ENCODE measurements at places on chromosomes 7 and 10. TPM values are rescaled to one million over a fixed set of nuclear protein-coding genes. Genes with fewer than 3 reads are reported as not detected.

Gene NAT16
- polyA plus RNA-seq: not detected

Gene TMEM236
- 0.19 TPM for polyA plus RNA-seq

Gene EGFR
- polyA plus RNA-seq: 32.1 TPM

Gene ABCB1
- polyA plus RNA-seq: 16.5 TPM

Gene HOXA10
- polyA plus RNA-seq: 160 TPM

Gene SLC13A1
- polyA plus RNA-seq: 25.4 TPM

Gene CDNF
- 4.1 TPM for polyA plus RNA-seq

Gene AKR1B1
- polyA plus RNA-seq: 95.5 TPM

Gene BTBD16
- 1.7 TPM for polyA plus RNA-seq

Gene FIS1
- polyA plus RNA-seq: 161 TPM

Gene BMI1
- polyA plus RNA-seq: 108 TPM

Gene SHTN1
- polyA plus RNA-seq: 21.8 TPM

Gene TCAF2
- polyA plus RNA-seq: 3.7 TPM

Gene EEPD1
- polyA plus RNA-seq: 7.2 TPM

Gene STEAP4
- polyA plus RNA-seq: 0.21 TPM

Gene PRR15
- 6.7 TPM for polyA plus RNA-seq

Gene LBX1
- polyA plus RNA-seq: not detected

Gene HTR5A
- polyA plus RNA-seq: not detected

Gene ZNF479
- polyA plus RNA-seq: not detected

Gene PNLIPRP1
- 0.27 TPM for polyA plus RNA-seq

Gene ZNF467
- polyA plus RNA-seq: 24.9 TPM

Gene POU6F2
- polyA plus RNA-seq: 0.35 TPM

Gene CYP26C1
- polyA plus RNA-seq: 0.13 TPM

Gene PPP1R17
- not detected for polyA plus RNA-seq

Gene CABCOCO1
- 2.9 TPM for polyA plus RNA-seq

Gene SEMA3C
- 35.4 TPM for polyA plus RNA-seq

Gene NPTX2
- 5.7 TPM for polyA plus RNA-seq

Gene VSTM4
- 16.8 TPM for polyA plus RNA-seq

Gene ATG9B
- polyA plus RNA-seq: 2.0 TPM

Gene ADRA2A
- 2.6 TPM for polyA plus RNA-seq

Gene LRRC4
- 9.1 TPM for polyA plus RNA-seq
